Sigmoid colon (tissue), 7 donors: ENCODE measurements at places on chromosomes 1 and 21. TPM values are rescaled to one million over a fixed set of nuclear protein-coding genes. Genes with fewer than 3 reads are reported as not detected.

GRCh38 chr21:27306206-27306605 lies 339.3 kb upstream of the ADAMTS5 start:
- DNase-seq: no peak

GRCh38 chr1:8831340-8831739 lies 13.9 kb upstream of the RERE start:
- no peak for DNase-seq

GRCh38 chr1:50300297-50300696 lies 122.9 kb downstream of the DMRTA2 start:
- no peak for DNase-seq

DNA sequence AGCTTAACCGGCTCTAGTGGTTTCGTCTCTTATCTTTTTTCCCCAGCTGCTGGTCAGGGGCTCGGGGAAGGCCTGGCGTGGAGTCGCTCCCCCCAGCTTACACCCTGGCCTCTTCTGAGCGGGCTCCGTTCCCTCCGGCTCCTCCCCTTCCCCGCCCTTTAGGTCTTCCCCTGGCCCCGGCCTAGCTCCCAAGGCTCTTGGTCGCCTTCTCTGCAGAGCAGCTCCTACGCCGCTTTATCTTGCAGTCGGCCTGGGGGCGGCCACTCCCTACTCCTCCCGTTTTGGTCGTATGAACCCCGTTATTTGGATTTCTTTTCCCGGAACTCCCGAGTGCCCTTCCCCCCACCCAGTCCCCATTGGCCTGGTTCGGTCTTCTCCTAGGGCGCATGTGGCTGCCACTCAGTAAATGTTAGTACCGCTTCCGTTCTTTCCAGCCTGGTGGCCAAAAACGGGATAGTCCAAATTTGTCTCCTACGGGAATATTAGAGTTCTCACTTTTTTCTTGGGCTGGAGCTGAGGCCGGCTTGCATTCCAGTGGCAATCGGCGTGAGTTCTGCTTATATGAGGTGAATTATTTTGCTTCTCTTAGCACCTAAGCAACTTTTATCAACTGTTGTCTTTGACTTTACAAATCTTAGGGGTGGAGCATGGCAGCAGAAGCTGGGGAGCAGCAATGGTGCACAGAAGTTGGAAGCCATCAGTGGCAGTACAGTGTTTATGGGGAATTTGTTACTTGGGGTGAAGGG lies 467 bp downstream of the THRAP3 start:
- peak; percentile 92 for DNase-seq

FAM110D gene
- 3.2 TPM for total RNA-seq

EXOSC10 gene
- total RNA-seq: 33.5 TPM
